Astrocyte (in vitro differentiated cells and primary cell): ENCODE measurements at places on chromosomes 6 and 20. TPM values are rescaled to one million over a fixed set of nuclear protein-coding genes. Genes with fewer than 3 reads are reported as not detected.

DNA sequence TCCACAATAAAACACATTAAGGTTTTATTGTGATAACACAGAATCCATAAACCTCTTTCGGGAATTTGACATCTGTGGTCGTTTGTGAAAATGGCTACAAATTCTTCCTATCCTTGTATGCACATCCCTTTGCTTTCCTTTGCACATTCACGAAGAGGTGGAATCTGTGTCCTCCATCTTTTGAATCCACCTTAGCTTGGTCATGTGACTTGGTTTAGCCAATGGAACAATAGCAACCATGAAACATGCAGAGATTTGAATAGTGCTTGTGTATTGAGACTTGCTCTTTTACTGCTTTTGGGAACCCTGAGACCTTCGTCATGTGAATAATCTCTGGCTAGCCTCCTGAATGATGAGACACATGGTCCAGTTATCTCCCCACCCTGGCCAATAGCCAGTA, 49.7 kb upstream of the NOP56 start:
- H3K4me1 ChIP-seq: no peaks in the 10 kb centered on the region
- peaks cover 2% of the 10 kb centered on the region for H3K27me3 ChIP-seq
- H3K27ac ChIP-seq: no peak overlapping the region
- DNase-seq: no peak
- no peak overlapping the region for H3K4me3 ChIP-seq

DNA sequence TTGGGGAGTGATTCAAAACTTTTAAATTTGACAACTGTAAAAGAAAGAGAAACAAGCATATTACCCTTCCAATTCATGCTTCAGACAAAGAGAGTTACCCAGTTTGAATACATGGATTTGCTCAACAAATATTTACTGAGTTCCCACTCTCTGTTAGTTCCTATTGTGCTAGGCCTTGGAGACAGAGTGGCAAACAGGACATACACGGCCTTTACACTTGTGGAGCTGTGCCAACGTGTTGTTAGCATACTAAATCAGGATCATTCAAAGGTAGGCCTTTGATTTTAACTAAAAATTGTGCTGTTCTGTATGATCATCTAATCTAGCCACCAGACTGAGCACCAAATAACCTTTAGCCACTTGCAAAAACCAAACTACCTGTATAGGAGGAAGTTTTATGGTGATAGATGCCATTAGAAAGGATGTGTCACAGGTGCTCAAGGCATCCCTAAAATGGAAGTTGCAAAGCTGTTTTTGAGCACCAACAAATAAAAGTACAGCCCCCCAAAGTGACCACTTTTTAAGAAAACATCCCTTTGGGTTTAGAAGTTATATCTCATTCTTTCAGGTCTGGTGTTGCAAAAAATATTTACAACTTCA, 84.5 kb downstream of the CHD6 start:
- no peak for DNase-seq
- H3K27ac ChIP-seq: no peak overlapping the region
- no peaks in the 10 kb centered on the region for H3K27me3 ChIP-seq
- H3K36me3 ChIP-seq: no peaks in the 10 kb centered on the region

The SNX3 gene
- 154 and 165 TPM in 2 replicates for total RNA-seq

DNA sequence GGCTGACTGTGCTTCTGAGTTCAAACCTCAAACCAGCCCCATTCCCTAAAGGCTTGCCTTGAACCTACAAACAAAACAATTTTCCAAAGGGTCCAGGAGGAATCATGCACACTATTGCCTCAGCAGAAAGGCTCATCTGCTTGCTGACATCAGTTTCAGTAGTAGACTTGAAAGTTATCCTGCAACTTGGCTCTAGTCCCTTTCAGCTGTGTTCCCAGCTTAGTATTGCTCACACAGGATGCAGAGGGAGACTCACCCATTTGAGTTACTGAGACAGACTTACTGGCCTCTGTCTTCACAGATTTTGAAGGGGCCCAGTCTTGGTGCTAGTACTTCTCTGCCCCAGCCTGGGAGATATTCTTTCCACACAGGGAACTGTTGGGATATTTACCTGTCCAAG, 38.5 kb upstream of the TFB1M start:
- no peaks in the 10 kb centered on the region for H3K27me3 ChIP-seq
- no peak overlapping the region for H3K27ac ChIP-seq
- H3K4me3 ChIP-seq: no peak overlapping the region
- H3K36me3 ChIP-seq: no peaks in the 10 kb centered on the region
- H3K4me1 ChIP-seq: no peaks in the 10 kb centered on the region
